ENCODE measurements at places on chromosomes 13 and 19. TPM values are rescaled to one million over a fixed set of nuclear protein-coding genes. Genes with fewer than 3 reads are reported as not detected.

The ZIC5 gene
- not detected for total RNA-seq

GRCh38 chr13:73215823-73216222 lies 157.0 kb downstream of the KLF5 start:
- H3K27ac ChIP-seq = no peak overlapping the region
- peaks cover 21% of the 10 kb centered on the region for H3K27me3 ChIP-seq
- H3K4me3 ChIP-seq = no peak overlapping the region
- peaks cover 2% of the 10 kb centered on the region for H3K4me1 ChIP-seq
- H3K36me3 ChIP-seq = no peaks in the 10 kb centered on the region

DNA sequence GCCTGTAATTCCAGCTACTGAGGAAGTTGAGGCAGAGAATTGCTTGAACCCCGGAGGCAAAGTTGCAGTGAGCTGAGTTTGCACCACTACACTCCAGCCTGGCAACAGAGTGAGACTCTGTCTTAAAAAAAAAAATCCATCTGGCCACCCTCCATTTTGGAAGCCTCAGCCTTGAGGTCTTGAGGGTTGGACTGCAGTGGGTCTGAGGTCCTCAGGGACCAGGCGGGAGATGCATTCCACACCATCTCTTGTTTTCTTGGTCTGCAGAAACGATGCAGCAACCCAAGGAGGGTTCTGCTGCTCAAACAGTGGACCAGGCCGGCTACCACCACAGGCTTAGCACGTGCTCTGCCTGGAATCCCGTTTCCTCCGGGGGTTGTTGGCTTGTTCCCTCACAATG lies 299.3 kb downstream of the FGF9 start:
- no peak overlapping the region for H3K27ac ChIP-seq
- no peak for DNase-seq
- no peak overlapping the region for H3K4me3 ChIP-seq
- H3K4me1 ChIP-seq = no peaks in the 10 kb centered on the region

The RASGRP4 gene
- total RNA-seq = 2.1 TPM

DNA sequence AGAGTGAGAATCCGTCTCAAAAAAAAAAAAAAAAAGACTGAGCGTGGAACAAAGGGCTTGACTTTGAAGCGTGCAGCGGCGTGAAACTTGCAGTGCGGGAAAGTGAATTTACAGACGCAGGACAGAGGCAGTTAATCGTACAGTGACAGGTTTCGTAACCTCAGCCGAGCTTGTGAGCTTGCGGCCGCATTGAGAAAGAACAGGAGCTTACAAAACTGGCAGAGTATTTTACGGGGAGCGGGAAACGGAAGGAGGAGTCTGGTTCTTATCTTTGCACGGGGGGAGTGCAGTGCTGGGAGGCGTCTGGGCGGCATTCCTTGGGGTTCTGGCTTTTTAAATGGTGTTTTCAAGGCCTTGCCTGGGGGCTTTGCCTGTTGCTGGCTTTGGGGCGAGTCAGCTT lies 6.0 kb upstream of the BSG start:
- no peaks in the 10 kb centered on the region for H3K27me3 ChIP-seq
- no peak for DNase-seq
- H3K36me3 ChIP-seq = no peaks in the 10 kb centered on the region

DNA sequence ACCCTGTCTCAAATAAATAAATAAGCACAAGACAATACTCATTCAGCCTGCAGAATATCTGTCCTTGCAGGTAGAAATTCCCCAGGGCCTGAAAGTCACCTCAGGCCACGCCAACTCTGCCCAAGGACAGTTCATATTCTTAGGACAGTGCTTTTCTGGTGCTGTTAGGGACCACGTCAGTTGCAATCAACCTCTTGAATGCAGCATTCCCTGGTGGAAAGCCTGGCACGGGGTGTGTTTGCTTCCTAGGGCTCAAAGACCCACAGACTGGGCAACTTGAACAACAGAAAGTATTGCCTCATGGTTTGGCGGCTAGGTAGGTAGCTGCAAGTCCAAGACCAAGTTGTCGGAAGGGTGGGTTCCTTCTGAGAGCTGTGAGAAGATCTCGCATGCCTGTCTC lies 160.3 kb downstream of the KCTD15 start:
- no peak for DNase-seq
- H3K27me3 ChIP-seq = no peaks in the 10 kb centered on the region
- no peaks in the 10 kb centered on the region for H3K36me3 ChIP-seq
- no peak overlapping the region for H3K4me3 ChIP-seq
- H3K4me1 ChIP-seq = no peaks in the 10 kb centered on the region
- no peak overlapping the region for H3K27ac ChIP-seq

The SLC5A5 gene
- total RNA-seq = 1.1 TPM

The RGS9BP gene
- total RNA-seq = 0.14 TPM

The ERICH4 gene
- not detected for total RNA-seq

DNA sequence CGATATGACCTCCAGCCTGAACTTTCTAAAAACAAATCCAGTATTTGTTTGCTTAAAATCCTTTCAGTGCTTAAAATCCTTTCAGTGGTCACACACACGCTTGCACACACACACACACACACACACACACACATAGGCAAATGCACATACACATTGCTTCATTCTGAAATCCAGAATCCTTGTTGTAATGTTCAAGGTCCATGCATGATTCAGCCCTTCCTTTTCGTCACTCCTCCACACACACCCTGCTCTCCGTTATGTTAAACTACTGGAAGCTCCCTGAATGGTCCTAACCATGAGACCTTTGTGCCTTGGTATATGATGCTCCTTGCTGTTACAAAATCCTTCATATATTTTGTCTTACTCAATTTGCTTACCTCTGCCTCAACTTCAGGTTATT lies 44.9 kb downstream of the SERTM1 start:
- DNase-seq = no peak
- H3K27me3 ChIP-seq = no peaks in the 10 kb centered on the region
- no peaks in the 10 kb centered on the region for H3K4me1 ChIP-seq
- no peaks in the 10 kb centered on the region for H3K36me3 ChIP-seq
- H3K27ac ChIP-seq = no peak overlapping the region

DNA sequence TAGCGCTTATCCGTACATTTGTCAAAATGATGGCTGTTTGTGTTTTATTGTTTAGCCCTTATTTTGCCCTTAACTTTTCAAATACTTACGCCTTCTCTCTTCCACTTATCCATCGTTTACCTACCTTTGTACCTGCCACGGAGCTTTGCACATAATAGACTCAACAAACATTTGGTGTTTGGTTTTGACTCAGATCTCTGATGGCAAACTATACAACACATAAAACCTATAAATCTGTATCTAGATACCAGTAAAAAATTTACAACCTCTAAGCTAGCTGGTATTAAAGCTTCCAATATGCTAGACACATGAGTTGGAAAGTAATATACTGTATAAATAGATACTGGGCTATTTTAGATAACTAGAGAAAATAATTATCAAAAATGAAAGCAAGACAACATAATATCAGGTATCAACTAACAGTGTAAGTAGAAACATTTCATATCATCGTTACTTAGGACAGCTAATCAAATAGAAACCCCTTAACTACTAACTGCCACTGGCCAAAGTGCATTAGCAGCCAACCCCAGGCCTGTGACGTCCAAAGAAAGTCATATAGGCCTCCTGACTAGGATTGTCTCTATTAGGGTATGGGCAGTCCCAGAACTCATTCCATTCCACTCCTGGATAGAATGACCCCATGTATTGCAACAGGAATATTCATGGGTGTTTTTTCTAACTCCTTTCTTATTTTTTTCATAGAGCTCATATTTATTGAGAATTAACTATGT lies 53.8 kb downstream of the KCTD12 start:
- DNase-seq = no peak
- no peak overlapping the region for H3K27ac ChIP-seq
- no peak overlapping the region for H3K4me3 ChIP-seq
- peaks cover 4% of the 10 kb centered on the region for H3K27me3 ChIP-seq
- peaks cover 4% of the 10 kb centered on the region for H3K4me1 ChIP-seq

DNA sequence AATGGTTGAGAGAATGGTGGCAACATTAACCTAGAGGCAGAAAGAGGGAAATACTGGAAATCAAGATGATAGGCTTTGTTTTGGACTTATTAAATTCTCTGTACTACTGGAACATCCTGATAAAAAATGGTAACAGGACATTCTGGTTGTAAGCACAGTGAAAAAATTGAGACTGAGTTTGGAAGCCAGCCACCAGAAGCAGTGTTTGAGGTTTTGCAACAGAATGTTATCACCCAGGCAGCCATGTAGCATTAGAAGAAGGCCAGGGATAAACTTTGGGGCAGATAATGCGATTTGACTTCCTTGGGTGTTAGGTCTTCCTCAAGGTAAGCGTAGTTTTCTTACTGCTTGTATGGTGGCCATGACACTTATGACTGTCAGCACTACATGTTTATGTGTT lies 307.4 kb downstream of the ATP8A2 start:
- no peak overlapping the region for H3K4me3 ChIP-seq
- no peak overlapping the region for H3K27ac ChIP-seq
- no peaks in the 10 kb centered on the region for H3K36me3 ChIP-seq
- DNase-seq = no peak
- H3K27me3 ChIP-seq = peaks cover 9% of the 10 kb centered on the region

The IGSF23 gene
- not detected for total RNA-seq

GRCh38 chr13:114043421-114044053 lies 69.7 kb upstream of the C13orf46 start:
- peaks cover 18% of the 10 kb centered on the region for H3K4me1 ChIP-seq
- H3K27ac ChIP-seq = no peak overlapping the region
- no peak overlapping the region for H3K4me3 ChIP-seq
- DNase-seq = no peak
- H3K27me3 ChIP-seq = no peaks in the 10 kb centered on the region

DNA sequence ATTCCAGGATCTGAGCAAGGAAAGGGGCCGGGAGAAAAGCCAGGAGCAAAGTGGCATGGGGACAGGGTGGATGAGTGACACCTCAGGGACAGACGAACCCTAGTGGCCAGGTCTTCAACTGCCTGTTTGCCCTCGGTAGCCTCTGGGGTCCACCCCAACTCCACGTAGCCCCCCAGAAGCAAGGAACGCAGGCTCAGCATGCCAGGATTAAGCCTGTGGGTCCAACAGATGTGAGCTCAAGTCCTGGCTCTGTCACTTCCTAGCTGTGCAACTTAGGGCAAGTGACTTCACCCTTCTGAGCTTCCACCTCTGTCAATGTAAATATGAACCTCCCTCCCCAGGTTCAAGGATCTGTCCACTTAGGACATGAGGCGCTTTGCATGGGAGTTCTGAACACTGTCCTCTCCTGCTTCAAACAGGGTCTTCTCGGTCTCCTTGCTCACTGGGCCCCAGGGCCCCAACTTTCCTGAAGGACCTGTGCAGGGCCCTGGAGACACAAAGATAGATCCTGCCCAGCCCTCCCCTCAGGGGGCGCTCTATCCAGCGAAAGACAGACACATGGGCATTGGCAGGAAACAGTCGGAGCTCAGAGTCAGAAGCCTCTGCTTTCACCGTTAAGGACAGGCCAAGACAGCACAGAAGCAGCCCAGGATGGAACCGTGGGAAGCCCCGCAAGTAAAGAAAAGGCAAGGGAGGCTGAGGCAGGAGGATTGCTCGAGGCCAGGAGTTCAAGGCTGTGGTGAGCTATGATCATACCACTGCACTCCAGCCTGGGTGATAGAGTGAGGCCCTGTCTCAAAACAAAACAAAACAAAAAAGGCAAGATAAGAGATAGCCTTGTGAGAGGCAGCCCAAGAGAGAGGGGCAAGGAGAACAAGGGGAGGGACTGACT lies 13.2 kb downstream of the SYDE1 start:
- DNase-seq = peak; percentile 55
- H3K4me3 ChIP-seq = no peak overlapping the region
- no peak overlapping the region for H3K27ac ChIP-seq
- H3K36me3 ChIP-seq = peaks cover 54% of the 10 kb centered on the region
- no peaks in the 10 kb centered on the region for H3K27me3 ChIP-seq
- peaks cover 11% of the 10 kb centered on the region for H3K4me1 ChIP-seq

DNA sequence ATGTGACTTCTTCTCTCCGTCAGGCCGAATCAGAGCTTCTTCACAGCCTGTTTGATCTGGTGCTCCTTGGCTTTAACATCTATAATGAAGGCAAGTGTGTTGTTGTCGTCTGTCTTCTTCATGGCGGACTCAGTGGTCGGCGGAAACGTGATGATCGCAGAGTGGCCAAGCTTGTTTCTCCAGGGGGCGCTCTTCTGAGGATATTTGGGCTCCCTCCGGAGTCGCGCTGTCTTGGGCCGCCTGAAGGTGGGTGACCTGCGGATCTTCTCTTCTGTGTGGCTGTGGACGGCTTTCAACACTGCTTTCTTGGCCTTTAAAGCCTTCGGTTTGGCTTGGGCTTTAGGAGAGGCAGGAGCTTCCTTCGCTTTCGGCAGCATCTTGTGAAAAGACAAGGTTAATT lies 9.8 kb downstream of the TPRX1 start:
- no peak for DNase-seq
- no peak overlapping the region for H3K27ac ChIP-seq
- no peaks in the 10 kb centered on the region for H3K36me3 ChIP-seq
- H3K4me1 ChIP-seq = peaks cover 4% of the 10 kb centered on the region

The CCNE1 gene
- 55.8 TPM for total RNA-seq

The FGF22 gene
- total RNA-seq = not detected

DNA sequence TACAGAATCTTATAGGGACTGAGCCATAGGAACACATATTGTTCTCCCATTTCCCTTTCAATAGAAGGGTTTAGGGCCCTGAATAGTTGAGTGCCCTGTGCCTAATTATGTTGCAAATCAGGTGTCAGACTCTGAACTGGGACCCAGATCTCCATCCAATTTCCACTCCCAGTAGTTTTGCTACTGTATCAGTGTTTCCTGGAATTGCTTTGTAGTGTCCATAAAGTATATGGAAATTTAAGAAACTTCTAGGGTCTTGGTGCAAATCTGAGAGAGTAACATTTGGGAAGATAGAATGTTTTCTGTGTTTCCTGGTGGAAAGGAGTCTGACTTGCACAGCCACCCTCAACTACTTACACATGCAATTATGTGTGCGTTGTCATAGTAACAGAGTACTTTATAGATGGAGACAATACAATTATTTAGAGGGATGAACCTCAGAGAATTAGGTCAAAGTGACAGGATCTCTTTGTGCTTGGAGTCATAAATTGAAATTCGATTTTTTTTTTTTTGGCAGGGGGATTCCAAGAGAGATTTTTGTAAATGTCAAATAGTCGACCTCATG lies 646 bp upstream of the SLC10A2 start:
- DNase-seq = no peak
- no peaks in the 10 kb centered on the region for H3K27me3 ChIP-seq
- no peak overlapping the region for H3K27ac ChIP-seq
- no peaks in the 10 kb centered on the region for H3K36me3 ChIP-seq
- no peaks in the 10 kb centered on the region for H3K4me1 ChIP-seq

The CRB3 gene
- 0.26 TPM for total RNA-seq

DNA sequence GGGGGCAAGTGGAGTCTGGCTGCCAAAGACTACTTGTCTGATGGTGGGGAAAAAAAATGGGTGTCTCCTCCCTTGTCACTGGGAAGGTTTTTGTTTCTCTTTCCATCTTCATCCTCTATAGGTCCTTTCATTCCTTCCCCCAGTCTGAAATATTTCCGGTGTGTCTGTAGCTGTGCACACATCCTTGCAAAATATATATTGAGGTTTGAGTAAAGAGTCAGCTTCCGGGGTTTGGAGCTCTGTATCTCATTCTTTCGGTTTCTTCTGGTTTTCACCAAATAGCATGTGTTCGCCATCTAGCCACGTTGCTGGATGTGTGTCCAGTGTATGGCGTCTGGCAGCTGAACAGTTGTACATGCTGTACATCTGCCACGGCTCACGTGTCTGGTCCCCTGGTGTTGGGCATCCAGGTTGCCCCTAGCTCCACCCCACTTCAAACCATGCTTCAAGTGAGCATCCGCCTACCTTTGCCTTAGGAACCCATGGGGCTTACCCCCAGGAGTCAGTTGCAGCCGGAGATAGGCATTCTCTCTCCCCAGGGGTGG lies 142.2 kb downstream of the SIPA1L3 start:
- H3K27me3 ChIP-seq = no peaks in the 10 kb centered on the region
- peak overlapping the region; percentile 83 for H3K4me3 ChIP-seq
- DNase-seq = peak; percentile 89
- peak overlapping the region; percentile 97 for H3K27ac ChIP-seq

The ADGRL1 gene
- total RNA-seq = 14.3 TPM
